ENCODE measurements at places on chromosomes 12 and 14.

- no peak for DNase-seq
Observed at GRCh38 chr12:129966146-129966995, 62.5 kb upstream of the TMEM132D start.

DNA sequence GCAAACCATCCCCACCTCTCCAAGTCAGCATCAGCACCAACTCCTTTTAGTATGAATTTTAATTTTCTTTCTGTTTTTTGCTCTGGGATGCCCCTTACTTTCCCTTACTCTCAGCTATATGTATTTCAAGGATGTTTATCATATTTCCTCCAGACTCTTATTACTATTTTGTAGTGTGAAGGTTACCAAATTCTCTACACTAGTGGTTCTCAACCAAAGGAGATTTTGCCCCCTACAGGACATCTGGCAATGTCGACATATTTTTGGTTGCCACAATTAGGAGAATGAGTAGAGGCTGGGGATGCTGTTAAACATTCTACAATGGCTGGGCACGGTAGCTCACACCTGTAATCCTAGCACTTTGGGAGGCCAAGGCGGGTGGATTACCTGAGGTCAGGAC is 29.1 kb upstream of the SOS2 start:
- peak; percentile 43 for DNase-seq

- DNase-seq: no peak
Observed at GRCh38 chr12:31214626-31215517, 111.1 kb downstream of the SINHCAF start.

DNA sequence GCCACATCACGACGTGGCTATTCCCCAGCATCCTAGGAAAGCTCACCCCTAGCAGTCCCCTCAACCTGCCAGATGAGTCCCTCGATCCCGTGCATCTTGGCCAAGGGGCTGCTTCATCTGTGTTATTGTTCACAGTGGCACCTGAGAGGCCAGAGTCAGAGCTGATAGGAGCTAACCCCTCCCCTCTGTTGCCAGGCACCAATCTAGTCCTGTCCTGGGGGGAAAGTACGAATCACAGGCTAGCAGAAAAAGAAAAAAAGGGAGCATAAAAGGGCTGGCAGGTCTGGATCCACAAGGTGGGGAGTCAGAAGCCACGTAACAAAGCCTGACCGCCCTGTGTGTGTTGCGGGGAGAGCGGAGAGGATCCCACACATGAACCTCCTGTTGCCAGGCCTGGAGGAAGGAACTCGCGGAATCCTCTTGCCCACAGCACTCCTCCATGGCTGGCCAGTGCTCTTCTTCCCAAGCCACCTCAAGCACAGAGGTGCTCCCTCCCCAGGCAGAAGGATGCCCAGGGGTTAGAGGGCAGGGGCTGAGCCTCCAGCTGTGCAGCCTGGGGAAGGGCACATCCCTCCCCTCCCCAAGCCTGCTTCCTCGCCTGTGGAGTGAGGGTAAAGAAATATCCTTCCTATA is 91.8 kb downstream of the ITPK1 start:
- DNase-seq: no peak

DNA sequence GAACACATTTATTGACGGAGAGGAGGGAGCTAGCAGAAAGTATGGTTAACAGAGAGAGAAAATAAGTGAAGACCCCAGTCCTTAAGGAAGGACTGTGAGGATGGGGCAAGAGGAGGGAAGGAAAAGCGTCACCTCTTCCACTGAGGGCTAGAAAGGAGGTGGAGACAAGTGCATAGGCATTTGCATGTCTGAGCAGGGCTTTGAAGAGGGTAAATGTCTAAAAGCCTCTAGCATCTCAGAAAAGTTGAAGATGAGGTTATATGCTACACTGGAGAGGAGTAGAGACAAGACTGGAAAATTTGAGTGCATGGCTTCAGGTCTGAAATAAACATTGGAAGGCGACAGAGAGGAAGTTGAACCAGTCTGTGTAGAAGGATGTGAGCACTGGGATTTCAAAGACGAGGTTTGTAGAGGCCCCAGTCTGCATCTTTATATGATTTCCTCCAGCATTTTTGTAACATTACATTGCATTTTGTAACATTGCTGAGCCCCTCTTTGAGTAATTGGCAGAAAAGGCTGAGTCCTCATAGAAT is 98.5 kb upstream of the IFNG-AS1 start:
- no peak for DNase-seq

GRCh38 chr14:96069421-96069820 is 30.3 kb downstream of the C14orf132 start:
- DNase-seq: no peak

DNA sequence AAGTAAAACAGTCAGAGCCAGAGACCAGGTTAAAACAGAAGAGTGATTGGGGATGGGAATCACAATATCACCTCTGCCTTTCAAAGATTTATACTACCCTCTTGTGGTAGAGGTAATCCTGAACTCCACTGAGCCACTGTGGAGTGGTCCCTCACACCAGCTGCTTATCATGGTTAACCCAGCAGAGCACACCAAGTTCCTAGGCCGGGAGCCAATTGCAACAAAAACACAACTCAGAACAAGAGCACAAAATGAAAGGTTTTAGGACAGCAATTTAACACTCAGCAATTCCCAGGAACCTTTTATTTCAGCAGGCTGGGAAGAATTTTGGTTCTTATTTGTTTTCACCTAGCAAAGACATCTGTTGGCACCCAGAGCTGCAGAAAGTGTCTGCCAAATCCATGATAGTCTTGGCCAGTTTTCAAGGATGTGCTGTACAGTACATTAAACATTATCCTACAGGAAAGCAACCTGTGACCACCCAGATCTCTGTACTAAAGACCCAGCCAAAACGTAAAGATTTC is 220.5 kb upstream of the ATXN7L3B start:
- DNase-seq: peak; percentile 3

DNA sequence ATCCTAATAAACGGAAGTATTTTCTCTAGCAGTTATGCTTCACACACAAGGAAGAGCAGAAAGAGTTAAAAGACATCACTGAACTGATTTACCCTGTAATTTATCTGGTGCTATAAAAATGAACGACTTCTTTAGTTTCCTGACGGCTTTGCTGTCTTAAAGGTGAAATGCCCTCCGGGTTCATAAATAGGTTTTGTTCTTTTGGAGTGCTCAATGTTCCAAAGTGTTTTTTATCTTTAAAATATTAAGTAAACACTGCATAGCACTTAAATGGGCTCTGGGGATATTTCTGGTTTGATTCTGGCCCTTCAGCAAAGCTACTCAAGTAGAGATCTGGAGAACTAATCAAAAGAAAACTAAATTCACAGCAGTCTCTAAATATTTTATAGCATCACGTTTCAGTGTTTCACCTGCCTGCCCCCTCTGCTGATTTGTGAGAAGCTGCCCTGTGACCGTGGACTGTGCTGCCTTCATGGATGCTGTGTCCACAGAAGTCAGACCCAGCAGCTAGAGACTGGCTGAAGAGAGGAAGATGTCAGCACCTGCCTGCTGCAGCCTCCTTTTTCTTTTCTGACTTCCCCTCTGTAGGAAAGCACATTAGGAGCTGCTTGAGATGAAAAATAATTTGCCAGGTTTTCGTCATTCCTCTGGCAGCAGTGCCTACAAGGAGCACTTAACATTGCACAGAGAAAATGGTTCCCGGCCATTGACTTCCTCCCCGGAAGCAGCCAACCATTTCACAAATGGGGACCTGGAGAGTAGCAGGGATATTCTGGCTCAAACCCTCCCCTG is 205.1 kb upstream of the FSCB start:
- no peak for DNase-seq

Measured in cerebellar cortex (tissue), 1 donor.